Fibroblast of mammary gland (primary cell): ENCODE measurements at places on chromosomes 6 and 20.

DNA sequence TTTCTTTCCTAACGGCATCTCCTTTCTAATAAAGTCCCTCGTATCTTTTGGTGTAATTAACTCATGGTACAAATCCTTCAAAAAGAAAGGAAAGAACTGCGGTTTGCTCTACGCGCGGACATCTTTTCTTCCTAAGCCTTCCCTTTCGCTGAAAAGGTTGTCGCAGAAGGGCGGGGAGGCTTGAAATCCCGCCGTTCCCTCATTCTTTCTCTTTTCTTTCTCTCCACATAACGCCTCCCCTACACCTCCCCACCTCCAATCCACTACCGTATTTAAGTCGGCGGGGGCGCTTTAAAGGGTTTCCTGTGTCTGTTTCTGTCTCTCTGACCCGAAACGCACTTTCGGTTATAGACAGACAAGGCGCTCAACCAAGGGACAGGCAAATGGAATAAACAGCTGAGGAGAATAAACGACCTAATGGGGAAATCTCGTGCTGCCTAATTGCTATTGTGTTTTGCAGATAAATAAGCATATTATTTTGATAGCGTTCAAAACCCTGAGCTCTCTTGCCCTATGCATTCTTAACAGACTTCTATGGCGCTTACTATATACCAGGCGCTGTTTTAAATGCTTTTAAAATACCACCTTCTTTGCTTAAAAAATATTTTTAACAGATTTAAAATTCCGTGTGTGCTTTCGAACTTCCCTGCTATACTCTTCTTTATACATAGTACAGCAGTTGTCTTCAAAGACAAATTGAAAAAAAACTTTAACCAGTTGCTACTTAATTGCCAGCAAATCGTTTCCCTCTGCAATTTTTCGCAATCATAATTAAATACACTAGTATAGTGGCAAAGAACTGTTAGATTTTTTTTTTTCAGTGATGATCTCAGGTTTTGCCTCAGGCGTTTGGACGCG is 2.5 kb upstream of the HEY2 start:
- DNase-seq, result peak; percentile 35

- DNase-seq, result peak; percentile 77
Observed at GRCh38 chr6:42028234-42029061, 21.9 kb upstream of the TAF8 start.

DNA sequence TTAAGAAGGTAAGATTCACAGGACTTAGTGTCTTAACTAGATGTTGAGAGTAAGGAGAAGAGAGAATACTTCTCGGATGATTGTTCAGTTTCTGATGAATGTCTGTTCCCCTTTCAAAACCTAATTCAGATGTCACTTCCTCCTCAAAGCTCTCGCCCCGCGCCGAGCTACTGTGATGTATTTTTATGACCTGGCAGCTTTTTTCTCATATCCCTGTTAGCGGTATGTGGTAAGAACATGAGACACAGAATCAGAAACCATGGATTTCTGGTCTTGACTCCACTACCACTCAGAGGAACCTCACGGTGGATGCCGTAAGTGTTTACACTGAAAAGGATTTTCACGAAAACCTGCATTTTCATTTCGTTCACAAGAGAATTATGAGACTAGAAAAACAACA is 48.4 kb downstream of the CEP43 start:
- no peak for DNase-seq

GRCh38 chr6:141133346-141133745 is 999.4 kb upstream of the GJE1 start:
- peak; percentile 14 for DNase-seq

DNA sequence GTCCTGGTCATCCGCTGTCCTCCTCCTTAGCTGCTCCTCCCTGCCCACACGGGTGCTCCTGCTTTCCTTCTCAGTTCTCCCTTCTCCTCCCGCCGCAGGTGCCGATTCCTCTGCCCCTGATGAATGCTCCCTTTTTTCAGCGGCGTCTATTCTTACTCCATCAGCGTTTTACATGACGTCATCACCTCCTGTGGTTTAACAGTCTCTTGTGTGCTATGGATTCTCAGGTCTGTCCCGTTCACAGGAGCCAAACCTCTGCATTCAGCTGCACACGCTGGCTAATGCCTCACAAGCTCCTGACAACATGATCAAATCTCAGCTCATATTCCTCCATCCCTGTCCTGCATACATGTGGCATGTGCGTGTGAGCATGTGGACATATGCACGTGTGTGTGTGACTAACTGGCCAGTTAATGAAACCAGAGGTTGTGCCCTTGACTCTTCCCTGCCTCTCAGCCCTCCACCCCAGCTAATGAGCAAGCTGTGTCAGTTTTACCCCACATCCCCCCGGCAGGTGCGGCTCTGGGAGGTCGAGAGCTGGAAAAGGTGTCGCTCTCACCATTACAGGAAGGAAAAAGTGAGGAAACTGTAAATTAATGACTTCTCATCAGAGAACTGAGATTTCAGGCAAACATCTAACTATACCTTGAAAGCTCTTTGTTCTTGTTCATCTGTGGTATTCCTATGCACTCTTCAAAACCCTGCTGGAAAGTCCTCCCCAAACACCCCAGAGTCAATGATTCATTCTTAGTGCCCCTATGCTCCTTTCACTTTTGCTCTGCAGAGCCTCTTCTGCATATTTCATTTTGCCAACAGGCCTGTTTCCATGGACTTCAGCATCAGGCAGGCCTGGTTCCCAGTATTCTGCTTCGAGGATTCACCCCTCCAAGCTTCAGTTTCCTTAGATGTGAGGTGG is 163.1 kb downstream of the TTLL2 start:
- no peak for DNase-seq

GRCh38 chr20:53822534-53822933 is 228.9 kb upstream of the ZNF217 start:
- no peak for DNase-seq

DNA sequence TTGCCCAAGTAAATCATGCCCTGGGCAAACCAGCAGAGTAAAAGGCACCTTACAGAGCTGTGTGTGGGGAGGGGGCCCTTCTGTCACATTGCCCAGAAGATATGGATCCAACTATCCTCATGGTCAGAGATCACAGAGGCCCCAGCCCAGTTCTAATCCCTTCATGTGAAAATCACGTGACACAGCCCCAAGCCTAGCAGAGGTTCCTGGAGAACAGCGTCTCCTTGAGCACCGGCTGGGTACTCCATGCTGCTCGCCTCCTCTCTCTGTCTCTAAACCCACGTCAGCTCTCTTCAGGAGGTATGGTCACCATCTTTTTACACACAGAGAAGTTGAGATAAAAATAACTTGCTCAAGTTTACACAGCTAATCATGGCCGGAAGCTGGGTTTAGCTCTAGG is 230.2 kb downstream of the ANKRD60 start:
- DNase-seq, result no peak

DNA sequence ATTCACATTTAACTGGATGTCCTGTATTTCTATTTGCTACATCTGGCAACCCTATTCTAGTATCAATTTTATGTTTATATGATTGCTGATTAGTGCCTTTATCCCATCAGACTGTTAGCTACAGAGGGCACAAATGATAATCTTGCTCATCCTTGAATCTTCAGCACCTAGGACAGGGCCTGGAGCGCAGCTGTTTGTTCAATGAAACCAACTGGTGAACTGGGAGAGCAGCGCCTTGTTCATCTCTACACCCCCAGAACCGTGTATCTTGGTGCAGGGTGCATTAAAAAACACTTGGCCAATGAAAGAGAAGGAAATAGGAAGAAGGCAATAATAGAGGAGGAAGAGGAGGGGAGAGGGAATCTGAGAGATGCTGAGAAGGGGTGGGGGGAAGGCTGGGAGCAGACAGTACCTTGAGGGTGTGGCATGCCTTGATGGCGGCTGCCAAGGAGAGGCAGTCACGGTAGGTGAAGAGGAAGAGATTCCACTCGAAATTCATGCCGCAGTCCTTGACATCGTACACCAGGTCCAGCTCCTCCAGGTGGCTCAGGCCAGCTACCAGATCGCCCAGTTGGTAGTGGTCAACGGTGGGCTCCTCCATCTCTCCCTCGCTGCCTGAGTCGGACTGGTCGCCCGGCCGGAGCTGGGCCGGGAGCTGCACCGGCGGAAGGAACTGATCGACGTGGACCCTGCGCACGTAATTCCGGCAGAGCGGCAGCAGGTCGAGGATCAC is 15.5 kb downstream of the TMEM151B start:
- no peak for DNase-seq

DNA sequence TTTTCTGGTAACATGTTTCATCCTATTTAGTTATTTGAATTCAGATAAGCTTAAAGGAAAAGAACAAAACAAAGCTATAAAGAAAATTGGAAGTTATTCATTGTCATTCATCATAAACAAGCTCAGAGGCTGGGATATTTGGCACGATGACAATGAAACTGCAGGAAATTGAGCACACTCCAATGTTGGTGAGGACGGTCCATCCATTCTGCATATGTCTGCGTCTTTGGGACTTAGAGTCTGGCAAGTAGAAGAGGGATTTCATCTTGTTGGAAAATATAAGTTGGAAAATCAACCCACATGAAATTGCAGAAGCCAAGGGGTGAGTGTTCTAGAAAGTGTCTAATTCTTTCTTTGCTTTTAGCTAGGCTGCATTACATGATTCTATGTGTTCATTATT is 78.4 kb downstream of the HDGFL1 start:
- DNase-seq, result no peak

- DNase-seq, result no peak
Observed at GRCh38 chr6:43318011-43318410, 9.4 kb upstream of the CRIP3 start.

- no peak for DNase-seq
Observed at GRCh38 chr20:59125836-59126235, 37.8 kb upstream of the ZNF831 start.

DNA sequence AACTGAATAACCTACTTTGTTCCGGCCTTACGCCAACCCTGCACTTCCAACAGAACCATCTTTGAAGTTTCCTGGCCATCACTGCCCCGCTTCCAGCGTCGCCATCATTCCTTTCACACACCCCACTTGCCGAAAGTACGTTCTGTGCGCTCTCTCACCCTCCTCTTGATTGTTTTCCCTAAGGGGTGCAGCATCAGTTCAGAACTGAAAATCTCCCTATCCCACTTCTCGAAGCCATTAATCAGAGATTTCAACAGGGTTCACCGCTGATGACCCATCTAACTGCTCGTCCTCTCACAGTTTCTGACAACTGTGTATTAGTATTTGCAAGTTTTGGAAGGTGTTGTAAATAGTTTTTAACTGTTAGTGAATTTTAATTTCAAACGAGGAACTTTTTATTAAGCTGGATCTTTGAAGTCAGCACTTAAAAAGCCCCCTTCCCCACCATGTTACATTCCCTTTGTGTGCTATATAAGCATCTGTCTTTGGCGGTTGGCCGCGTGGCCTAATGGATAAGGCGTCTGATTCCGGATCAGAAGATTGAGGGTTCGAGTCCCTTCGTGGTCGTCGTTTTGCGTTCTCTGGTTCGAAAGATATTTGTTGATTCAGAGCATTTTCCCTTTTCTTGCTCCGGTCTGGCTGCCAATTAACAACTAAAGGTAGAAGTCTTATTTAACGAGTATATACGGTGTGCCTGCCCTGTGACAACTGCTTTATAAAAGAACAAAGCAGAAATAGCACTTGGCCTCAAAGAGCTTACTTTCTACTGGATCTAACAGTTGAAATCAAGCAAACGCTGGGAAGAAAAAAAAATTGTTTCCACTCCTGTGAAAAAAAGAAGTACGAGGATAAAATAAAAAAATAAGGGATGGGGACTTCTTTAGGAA is 42.6 kb downstream of the TRIM27 start:
- DNase-seq, result peak; percentile 76

- peak; percentile 3 for DNase-seq
Observed at GRCh38 chr6:3026791-3027626, 27.3 kb downstream of the NQO2 start.

GRCh38 chr20:6699921-6700562 is 67.4 kb upstream of the BMP2 start:
- no peak for DNase-seq

DNA sequence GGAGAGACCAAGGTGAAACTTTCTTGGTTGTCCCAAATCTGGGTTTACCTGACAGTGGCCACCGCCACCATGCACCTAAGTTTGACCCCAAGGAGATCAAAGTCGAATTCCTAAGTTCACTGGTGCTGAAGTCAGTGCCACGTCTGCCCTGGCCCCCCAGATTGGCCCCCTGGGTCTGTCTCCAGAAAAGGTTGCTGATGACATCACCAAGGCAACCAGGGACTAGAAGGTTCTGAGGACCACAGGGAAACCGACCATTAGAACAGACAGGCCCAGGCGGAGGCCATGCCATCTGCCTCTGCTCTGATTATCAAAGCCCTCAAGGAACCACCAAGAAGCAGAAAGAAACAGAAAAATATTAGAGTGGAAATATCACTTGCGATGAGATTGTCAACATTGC is 91.2 kb downstream of the DLL1 start:
- no peak for DNase-seq

GRCh38 chr20:54204063-54204462 is 3.8 kb upstream of the PFDN4 start:
- no peak for DNase-seq

DNA sequence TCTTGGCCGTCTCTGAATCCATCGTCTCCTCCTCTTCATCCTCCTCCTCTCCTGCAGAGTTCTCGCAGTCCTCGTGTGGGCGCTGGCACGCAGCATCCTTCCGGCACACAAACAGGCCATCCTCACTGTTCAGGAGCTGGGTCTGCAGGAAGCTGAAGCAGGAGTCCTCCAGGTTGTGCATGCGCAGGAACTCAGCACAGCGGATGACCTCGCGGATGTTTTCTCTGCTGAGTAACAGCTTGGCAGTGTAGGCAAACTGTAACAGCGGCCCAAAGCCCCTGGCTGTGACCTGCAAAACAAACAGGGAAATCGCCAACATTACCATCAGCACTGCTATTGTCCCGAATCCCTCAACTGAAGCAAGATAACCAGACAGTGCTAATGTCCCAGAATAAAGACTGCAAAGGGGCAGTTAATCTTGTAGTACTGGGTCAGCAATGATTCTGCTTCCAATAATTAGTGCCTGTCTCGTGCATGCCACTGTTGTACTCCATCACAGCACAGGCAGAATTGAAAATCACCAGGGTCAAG is 57.4 kb downstream of the GJA10 start:
- DNase-seq, result peak; percentile 33

DNA sequence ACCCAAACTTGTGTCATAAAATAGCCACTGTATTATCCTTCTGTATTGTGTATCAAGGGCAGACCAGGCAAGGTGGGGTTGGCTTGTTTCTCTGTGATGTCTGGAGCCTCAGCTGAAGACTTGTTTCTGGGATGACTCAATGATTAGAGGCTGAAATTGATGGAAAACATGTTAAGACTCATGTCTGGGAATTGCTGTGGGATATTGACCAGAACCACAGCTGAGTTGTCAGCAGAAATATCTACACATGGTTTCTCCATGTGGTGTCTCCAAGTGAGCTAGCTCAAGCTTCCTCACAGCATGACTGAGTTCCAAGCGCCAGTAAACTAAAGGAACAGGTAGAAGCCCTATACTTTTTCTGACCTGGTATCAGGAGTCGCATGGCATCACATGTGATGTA is 128.5 kb upstream of the SYNDIG1 start:
- DNase-seq, result no peak

GRCh38 chr6:89034586-89035251 is 45.8 kb upstream of the PNRC1 start:
- peak; percentile 99 for DNase-seq
